Stimulated activated CD8-positive, alpha-beta memory T cell treated with anti-CD3 and anti-CD28 coated beads, Interleukin-2, amount 100 ng/mL, for 1 hour (primary cell): ENCODE measurements at places on chromosomes 13 and 19.

DNA sequence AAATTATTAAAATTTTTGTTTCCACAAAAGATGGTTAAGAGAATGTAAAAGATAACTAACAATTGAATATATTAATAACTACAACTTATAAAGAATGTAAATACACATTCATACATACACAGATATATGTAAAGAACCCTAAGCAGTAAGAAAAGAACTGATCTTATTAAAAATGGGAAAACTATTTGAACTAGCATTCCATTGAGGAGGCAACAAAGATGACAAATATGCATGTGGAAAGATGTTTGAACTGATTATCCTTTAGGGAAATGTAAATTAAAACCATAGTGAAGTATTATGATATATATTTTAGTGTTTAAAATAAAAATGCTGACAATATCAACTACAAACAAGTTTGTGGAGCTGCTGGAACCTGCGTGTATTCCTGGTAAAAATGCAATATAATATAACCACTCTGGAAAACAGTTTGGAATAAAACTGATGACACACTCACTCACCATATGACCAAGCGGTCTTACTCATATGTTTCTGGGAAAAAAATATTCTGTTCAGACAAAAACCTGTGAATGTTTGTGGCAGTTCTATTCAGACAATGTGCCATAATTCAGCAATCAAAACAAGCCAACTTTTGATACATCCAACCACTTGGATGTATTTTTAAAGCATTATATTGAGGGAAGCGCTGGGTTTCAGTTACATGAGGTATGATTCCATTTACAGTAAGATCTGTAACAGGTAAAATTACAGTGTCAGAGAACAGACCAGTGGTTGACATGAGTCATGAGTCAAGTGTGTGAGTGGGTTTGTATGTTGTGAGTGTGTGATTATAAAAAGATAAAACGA, 694.4 kb upstream of the SLITRK5 start:
- no peak for DNase-seq

- DNase-seq, result no peak
These were observed 383.7 kb downstream of the HS6ST3 start for GRCh38 chr13:96473526-96474180.

DNA sequence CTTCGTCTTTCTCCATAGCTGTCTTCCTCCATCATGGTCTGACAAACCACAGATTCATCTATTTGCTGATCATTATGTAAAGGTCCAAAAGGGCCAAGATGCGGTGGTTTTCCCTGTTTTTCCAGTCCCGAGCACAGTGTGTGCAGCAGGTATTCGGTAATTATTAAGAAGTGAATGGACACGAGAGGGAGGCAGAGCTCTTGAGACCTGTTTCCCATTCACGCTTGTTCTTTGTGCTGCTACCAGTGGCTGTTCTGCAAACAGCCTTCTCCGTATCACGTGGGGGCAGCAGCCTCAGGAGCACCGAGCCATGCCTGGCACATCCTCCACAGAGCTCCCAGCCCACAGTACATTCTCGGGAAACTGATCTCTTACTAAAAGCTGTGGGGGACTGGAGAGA, 50.3 kb downstream of the CCDC70 start:
- no peak for DNase-seq

- DNase-seq, result peak; percentile 16
These were observed at the start of gene CADM4 for GRCh38 chr19:43639519-43640423. CADM4 (minus strand) TSS chr19:43639850; CDS start chr19:43639790, 60 bp downstream.

DNA sequence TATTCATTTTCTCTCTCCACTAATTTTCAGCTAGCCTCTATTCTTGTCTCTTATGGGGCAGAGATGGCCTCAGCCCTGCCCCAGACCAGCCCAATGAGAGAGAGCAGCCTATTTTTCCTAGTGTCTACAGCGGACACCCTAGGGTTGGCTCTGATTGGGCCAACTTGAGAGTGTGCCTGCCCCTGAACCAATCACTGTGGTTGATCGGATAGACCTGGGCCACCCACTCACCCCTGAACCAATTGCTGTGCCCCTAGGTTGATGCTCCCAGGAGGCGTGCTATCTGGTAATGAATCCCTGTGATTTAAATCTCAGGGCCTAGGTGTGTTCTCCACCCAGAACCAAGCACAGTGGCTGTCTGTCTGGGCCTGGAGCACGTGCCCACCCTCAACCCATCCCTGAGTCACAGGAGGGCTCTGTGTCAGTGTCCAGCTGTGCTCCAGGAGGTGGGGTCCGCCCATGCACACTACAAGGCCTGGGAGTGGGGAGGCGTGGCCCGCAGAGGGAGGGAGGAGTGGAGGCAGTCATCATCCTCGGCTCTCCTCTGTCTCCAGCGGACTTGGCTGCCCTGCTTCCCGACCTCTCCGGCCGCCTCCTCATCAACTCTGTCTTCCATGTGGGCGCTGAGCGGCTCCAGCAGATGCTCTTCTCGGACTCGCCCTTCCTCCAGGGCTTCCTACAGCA, 14.9 kb upstream of the SCN1B start:
- DNase-seq, result no peak

DNA sequence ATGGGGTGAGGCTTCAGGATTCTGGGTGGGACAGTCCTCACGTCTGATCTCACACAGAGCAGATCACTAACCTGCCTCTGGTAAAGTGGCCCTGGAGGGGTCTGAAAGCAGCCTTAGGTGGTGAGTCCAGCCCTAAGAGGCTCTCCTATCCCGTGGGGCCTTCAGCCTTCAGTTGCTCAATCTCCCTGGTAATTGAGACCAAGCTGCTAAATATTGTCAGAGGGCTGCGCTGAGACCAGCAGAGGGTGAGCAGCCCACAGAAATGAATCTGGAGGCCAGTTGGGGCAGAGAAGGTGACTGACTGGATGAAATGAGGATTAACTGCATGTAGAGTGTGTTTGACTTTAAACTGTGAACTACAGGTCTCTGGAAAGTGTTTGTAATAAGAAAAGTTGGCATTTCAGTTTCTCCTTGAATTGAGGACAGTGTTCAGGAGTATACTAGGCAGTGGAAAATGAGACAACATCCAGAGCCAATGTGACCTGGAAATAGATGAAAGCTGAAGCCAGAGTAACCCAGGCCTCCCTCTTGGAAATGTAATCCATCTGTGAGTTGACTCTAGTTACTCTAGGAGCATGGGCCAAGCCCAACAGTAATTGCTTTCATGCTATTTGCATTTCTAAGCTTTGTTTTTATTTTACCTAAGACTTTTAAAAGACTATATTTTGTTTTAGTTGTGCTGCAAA, 14.3 kb upstream of the HSPH1 start:
- DNase-seq, result no peak

GRCh38 chr13:112895521-112896465, 73.2 kb upstream of the MCF2L start:
- DNase-seq, result no peak

DNA sequence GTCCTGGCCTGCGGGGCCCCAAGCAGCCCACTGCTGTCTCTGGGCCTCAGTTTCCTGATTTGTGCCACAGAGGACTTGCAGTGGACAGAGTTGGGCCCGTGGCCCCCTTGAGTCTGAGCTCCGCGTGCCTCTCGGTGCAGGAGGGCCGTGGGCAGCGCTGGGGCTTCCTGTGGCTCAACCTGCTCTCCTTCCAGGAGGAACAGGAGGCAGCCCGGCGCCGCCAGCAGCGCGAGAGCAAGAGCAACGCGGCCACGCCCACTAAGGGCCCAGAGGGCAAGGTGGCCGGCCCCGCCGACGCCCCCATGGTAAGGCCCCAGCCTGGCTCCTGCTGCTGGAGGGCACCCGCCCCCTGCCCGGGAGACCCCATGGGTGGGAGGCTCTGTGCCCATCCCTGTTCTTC, 25.9 kb downstream of the PLEKHJ1 start:
- DNase-seq, result no peak

DNA sequence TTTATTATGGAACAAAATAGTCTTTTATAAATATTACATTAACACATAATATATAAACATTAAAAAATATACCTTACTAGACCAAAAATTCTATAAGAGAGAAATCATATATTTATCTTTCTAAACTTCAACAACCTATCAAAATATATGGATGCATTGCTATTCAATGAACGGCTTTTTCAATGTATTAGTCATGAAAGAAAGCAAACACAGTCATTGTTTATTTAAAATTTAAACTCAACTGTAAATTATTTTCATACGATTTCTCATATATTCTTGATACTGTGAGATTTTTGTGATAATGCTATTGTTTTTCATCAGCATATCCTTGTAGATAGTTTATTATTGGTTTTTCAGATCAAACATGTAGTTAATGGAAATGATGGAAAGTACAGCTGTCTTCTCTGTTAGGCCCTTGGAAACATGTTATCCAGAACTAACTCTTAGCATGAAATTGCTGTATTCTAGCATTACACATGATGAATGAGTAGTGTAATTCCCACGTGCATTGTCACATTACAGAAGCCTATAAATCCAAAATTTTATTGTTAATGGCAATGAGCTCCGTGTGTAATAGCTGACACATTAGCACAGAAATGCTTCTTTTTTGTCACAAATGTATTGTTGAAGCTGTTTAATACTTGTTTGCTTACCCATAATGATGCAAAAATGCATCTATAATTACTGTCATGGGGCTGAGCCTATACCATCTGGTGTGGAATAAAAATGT, 1639.9 kb downstream of the SLITRK5 start:
- DNase-seq, result no peak

DNA sequence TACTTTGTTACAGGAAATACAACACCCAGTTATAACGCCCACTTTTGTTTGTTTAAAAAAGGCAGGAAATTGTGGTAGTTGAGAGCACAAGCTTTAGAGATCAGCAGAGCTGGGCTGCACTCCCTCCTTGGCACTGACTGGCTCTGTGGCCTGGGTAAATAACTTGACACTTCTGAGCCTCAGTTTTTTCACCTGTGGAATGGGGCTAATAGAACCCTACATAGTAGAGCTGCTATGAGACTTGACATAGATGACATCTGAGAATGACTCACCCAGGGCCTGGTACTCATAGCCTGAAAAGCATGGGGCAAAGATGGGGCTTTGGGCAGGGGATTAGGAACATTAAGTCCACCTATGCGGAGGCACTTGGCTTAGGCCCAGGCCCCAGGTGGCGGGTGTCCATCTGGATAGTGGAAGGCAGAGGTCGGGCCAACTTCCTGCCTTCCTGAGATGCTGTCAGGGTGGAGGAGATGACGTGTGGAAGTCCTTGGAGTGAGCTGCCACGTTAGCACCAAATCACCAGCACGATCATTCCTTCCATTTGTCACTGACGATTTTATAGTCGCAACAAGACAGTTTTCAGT, 159.1 kb downstream of the KATNAL1 start:
- DNase-seq, result no peak

- no peak for DNase-seq
These were observed 2.9 kb upstream of the FRY start for GRCh38 chr13:32028711-32029110.

DNA sequence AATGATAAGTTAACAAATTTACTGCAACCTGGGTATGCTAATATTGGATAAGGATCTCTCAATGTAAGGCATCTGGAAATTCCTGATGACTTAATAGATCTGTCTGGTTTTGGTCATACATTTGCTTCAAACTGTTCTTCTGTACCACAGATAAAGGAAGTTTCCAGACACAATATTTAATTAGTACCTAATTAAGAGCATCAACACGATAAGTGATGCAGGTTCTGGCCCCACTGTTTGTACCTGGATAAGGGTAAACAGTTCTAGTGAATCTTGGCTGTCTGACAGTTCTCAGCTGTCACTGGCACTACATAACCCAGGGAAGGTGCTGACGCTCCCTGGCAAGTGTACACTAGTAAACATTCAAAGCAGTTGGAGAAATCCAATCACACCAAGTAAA, 165.6 kb downstream of the MZT1 start:
- DNase-seq, result no peak

- no peak for DNase-seq
These were observed 219.8 kb downstream of the MZT1 start for GRCh38 chr13:72507416-72508199.

DNA sequence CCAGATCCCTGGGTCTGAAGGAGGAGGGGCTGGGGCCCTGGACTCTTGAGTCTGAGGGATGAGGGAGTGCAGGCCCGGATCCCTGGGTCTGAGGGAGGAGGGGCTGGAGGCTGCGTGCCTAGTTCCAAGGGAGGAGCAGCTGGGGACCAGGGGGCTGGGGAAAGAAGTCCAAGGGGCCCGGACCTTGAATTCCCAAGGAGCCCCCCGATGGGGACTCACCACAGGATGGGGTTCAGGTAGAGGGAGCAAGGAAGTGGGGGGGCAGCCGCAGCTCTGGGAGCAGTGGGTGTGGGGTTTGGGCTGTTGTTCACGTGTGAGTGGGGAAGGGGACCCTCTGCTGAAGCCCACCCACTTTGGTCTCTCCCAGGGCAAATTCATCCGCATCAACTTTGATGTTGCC, 23.1 kb downstream of the MYH14 start:
- no peak for DNase-seq

- DNase-seq, result no peak
These were observed 17.4 kb downstream of the CCDC70 start for GRCh38 chr13:51879133-51879532.

DNA sequence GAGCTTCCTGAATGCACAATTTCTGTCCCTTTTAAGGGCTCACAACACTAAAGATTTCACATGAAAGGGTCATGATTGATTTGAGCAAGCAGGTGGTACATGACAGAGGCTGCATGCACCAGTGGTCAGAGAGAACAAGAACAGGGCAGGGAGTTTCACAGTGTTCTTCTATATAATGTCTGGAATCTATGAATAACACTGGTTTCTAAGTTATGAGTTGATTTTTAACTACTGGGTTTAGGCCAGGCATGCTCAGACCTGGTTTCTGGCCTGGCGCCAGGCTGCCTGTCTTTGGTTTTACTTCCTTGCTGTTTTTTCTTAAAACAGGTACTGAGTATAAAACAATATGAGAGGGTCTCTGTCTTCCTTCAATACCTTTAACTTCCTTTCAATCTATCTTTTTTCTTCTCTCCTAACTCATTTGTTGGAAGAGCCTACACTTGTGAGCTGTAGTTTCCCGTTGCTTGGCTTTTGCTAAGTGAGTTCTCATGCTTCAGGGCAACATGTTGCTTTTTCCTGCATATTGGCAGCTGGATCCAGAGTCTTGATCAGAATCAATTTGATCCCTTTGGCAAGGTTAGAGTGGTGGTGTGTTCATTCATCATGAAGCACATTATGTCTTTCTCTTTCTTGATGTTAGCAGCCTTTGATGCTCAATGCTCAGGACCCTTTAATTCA, 38.5 kb upstream of the FGF14 start:
- no peak for DNase-seq

DNA sequence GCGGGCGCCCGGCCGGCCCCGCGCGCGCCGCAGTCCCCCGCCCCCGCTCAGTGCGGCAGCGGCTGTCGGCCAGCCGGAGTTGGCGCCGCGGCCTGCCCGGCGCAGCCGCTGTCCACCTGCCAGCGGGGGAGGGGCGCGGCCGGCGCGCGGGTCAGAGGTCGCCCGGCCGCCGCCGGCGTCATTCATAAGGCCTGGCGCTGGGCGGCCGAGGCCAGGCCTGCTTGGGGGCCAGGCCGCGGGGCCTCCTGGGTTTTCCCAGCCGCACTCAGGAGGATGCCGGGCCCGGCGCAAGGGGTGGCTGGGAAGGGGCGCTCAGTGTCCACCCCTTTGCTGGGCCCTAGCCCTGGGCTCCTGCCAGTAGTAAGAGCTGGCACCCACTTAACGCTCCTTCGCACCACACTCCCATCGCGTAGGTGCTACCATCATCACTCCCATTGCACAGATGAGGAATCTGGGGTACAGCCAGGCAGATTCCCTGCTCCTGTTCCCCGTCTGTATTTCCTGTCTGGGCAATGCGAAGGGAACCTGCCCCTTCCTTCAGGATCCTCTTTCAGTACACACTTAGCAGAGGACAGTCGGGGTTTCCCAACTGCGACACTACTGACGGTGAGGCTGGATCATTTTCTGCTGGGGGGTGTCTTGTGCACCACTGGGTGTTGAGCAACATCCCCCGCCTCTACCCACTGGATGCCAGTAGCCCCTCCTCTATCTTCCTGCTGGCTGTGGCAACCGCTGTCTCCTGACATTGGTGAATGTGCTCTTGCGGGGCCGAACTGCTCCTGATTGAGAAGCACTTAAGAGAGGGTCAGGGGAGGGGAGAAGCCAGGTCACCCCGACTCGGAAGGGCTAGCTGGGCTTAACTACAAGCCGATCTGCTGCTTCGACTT, 846 bp upstream of the PRKACA start:
- no peak for DNase-seq
